NCI-H2081 treated with DMSO at 0.1 percent for 48 hours (cell line): ENCODE measurements at places on chromosomes 5 and 9.

DNA sequence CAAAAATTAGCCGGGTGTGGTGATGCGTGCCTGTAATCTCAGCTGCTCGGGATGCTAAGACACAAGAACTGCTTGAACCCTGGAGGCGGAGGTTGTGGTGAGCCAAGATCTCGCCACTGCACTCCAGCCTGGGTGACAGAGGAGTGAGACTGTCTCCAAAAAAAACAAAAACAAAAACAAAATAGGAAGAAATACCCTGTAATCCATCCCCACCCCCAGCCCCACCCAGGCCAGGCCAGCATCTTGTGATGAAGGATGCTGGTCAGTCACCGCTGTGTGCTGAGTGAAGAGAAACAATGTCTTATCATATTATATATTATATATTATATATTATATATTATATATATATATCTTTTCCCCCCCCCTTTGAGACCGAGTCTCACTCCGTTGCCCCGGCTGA lies 15.4 kb upstream of the CCIN start:
- no peak for DNase-seq

DNA sequence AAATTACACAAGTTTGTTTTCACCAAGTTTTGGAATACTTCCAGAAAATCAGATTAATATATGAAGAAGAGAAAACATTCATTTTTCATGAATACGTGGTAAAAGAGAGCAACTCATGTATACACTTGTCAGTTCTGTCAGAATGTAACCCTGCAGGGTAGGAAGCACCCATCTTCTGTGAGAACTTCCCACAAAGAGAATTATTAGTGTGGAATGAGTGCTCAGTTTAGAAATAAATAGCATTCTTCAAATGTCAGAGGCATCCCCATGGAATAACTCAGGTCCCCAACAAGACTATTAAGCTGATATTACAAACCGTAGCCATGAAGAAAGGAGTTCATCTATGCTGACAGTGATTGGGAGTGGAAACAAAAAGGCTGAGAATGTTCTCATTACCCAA lies 45.2 kb downstream of the EPB41L4A start:
- no peak for DNase-seq

- no peak for DNase-seq
Measured at GRCh38 chr5:170651604-170652277, 131.8 kb upstream of the GABRP start.

DNA sequence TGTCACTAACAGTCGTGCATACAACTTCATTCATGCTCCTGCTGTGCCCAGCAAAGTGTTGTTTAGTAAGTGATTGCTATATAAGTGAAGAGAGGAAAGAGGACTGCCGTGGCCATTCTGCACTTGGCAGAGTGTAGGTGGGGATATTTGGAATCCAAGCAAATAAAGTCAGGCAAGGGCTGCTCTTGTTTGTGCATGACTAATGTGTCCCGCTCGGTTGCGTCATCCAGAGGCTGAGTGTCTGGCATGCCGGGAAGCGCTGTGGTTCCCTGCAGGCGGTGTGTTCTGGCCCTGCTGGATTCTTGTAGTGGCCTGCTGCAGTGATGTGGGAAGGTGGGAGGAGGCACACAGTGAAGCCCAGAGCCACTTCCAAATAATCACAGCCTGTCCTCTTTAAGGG lies 136.9 kb upstream of the ANKH start:
- DNase-seq, result no peak

DNA sequence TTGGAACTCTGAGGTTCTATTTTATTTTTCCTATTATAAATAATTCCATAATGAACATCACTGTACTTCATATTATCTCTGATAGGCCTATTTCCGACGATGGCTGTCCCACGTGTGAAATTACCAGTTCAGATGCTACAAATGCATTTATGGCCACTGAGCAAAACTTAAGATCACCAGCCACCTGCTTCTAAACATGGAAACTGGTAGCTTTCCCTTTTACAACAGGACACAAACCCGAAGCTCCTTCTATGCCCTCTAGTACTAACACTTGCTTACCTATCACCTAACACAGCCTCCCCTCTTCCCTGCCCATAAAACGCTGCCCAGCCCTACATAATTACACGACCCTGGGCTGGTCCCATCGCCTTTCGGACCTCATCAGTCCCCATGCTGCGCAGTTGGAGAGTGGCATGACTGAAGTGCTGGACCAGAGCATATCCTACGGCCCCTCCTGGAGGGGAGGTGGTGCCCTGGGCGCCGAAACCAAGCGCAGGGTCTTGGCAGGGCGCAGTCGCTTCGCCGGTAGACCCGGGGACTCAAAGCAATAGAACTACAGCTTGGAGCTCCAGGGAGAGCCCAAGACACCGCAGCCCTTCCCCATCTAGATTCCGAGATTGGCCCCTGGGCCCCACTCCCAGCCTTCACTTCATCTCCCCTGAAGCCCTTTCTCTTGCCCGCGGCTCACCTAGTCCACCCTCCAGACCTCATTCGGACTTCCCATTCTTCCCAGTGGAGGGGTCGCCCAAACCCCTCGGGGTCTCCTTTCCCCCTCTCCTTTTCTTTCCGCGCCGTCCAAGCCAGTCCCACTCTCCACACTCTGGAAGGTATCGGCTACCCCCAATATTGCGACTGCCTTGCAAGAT lies 1.0 kb upstream of the SAP30L start:
- no peak for DNase-seq

GRCh38 chr5:123441408-123441807 lies 18.2 kb upstream of the CEP120 start:
- DNase-seq, result no peak

DNA sequence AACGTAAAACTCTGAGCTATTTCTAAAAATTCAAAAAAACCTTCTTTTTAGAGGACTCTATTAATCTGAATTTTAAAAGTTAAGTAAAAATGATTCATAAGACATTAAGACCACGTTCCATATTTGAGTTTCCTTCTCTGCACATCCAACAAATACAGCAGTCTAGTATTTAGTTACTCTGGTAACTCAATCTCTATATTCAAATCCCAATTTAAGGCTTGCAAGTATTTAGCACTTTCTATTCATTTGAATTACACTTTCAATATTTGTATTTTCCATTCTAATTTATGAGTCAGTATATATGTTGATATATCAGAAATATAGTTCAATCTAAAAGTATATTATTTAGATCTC lies 17.7 kb downstream of the RFX3 start:
- no peak for DNase-seq

DNA sequence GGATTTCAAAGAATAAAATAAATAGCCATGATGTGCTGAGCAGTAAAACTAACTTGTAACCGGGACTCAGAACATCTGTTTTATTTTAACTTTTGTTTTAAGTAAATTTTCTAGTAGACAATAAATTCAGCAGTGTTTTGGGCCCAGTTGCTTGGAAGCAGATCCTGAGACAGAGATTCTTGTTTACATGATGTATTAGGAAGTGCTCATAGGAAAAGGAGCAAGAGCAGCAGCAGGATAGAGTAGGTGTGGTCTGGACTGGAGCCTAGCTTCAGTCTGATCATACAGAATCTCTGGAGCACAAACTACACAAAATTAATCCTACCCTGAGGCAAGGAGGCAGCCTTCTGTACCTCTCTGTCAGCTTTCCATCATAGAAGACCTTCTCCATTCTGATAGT lies 139.2 kb upstream of the CCNH start:
- DNase-seq, result no peak

DNA sequence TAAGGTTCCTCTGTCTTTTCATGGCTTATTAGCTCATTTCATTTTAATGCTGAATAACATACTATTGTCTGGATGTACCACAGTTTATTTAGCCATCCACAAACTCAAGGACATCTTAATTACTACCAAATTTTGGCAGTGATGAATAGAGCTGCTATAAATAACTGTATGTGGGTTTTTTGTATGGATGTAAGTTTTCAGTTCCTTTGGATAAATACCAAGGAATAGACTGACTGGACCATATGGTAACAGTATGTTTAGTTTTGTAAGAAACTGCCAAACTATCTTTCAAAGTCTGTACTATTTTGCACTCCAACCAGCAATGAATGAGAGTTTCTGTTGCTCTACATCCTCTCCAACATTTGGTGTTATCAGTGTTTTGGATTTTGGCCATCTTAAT lies 38.7 kb downstream of the SCAMP1 start:
- DNase-seq, result no peak

- no peak for DNase-seq
Measured at GRCh38 chr9:38287420-38287985, 105.0 kb upstream of the ALDH1B1 start.

- no peak for DNase-seq
Measured at GRCh38 chr5:59366784-59367183, 526.7 kb downstream of the PDE4D start.

DNA sequence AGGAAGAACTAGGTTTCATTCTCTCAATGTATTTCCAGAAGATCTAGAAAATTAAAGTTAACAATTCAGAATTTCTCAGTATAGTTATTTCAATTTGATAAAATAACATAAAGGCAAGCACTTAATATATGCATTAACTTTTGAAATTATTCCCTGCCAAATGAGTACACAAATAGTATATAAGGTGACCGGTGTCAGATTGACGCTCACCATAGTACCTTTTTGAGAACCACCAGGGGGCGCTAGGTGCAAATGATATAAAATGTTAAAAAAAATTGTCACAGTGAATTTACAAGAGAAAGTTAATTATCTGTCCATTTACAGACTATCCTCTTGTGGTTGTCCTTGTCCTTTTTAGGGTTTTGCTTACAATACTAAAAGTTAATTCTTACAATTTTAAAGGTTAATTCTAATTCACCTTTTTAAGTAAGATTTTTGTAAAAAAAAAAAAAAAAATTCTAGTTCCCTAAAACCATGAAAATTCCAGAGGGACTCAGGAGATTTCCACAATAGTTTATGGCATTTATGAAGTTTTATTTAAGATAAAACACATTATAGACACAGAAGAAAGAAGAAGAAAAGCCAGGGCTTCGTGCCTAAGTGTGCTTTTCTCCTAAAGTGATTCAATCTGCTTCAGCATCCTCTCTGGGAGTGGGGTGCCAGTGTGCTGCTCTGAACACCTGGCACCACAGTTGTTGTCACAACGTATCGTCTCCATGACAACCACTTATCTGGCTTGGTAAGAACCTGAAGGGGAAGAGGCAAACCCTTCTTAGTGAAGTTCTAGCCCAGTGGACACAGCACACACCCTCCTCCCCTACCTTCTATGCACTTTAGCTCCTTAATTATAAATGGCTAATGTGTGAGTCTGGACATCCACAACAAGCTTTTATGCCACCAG lies 1.7 kb downstream of the ADAMTS16 start:
- DNase-seq, result peak; percentile 41

DNA sequence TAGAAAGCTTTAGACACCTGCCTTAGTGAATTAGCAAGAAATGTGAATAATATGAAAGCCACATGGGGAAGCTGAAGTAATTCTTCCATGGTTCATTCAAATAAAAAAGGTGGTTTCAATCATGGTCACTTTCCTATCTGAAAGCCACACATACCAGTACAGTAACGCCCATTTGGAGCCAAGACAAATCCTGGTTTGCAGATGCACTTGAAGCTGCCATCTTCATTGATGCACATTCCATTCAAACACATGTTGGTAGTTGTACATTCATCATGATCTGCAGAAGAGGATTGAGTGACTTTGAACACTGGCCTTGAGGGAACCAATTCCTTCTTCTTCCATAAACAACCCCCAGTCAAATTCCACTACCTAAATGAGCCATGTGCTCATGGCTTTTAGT lies 161.5 kb downstream of the FBN2 start:
- DNase-seq, result no peak

DNA sequence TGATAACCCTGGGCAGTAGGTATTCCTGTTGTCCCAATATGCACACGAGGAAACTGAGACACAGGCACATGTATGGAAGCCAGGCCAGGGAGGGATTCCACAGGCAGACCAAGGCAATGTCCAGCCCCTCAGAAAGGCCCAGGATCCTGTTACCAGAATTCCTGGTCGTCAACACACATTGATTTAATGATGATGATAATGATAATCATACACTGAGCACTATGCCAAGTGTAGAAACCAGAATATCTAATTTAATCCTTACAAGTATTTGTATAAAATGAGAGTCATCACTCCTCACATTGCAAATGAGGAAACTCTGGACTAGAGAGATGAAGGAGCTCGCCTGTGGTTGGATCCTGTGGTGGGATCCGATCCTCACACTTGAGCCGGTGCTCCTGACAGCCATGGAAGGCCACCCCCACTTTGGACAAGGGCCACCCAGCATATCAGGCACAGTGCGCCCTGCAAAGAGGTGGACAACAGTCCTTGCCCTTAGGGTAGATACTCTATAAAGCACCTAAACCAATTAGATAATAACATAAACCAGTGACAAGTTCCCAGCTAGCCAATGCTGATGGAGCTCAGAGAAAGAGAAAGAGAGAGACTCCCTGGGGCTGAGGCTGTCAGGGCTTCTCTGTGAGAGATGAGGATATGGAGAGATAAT lies 185.3 kb downstream of the SLIT3 start:
- DNase-seq, result no peak

- DNase-seq, result no peak
Measured at GRCh38 chr9:85402551-85402950, 339.2 kb downstream of the AGTPBP1 start.

GRCh38 chr9:93118863-93119702 lies 15.0 kb downstream of the NINJ1 start:
- DNase-seq, result no peak

DNA sequence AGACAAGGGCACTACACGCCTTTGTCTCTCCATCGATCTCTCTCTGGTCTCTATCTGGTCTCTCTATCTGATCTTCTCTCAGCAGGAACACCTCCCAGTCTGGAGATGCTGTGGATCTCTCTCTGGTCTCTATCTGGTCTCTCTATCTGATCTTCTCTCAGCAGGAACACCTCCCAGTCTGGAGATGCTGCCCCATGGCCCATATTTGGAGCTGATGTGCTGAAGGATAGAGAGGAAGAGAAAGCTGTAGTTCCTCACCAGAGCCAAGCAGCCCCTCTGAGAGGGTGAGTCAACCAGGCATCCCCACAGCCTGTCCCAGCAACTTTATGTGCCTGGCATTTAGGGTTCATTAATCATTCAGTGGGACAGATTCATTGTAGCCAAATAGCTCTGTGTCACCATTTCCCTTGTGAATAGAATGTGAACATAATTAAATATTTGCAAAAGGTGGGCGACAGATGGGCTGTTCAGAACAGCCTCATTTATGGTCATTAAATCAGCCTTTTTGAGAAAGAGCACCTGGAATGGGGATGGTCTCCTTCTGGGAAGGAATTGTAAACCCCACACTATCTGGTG lies 189.3 kb upstream of the MAST4 start:
- peak; percentile 30 for DNase-seq

GRCh38 chr9:33125461-33125860 lies 41.7 kb downstream of the B4GALT1 start:
- no peak for DNase-seq

GRCh38 chr9:135320943-135321342 lies 158.6 kb upstream of the PPP1R26 start:
- DNase-seq, result no peak

GRCh38 chr9:92035687-92036410 lies 79.4 kb downstream of the SPTLC1 start:
- DNase-seq, result no peak

- DNase-seq, result no peak
Measured at GRCh38 chr5:174521449-174521848, 202.9 kb upstream of the MSX2 start.

DNA sequence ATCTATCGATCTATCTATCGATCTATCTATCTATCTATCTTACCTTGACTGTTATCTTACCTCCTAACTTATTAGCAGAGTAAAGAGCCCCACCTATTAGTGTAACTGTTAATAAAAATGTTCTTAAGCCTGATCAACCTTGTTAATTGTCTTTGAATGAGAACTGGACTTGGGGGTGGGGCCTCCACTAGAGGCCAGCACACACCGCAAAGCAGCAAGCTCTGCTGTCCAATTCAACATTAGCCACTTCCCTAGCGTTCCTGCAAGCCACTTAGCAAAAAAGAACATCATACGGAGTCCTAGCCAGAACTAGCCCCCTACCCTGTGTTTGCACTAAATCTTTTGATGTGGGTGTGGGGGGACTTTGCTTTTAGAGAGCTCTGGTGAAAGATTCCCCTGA lies 515.8 kb downstream of the KDM4C start:
- DNase-seq, result no peak
